ENCODE measurements at places on chromosomes 1 and 21. TPM values are rescaled to one million over a fixed set of nuclear protein-coding genes. Genes with fewer than 3 reads are reported as not detected.

ANGPTL3 gene
- total RNA-seq = not detected

NR1I3 gene
- total RNA-seq = not detected

S100A9 gene
- not detected for total RNA-seq

HSD3B1 gene
- total RNA-seq = not detected

RSPO1 gene
- not detected for total RNA-seq

FCGR1A gene
- total RNA-seq = not detected

COL9A2 gene
- total RNA-seq = 0.56 TPM

SLC9A1 gene
- 2.0 TPM for total RNA-seq

PDZK1IP1 gene
- not detected for total RNA-seq

SLAMF1 gene
- total RNA-seq = not detected

FRRS1 gene
- 21.7 TPM for total RNA-seq

CLCA4 gene
- not detected for total RNA-seq

FCAMR gene
- total RNA-seq = not detected

PRRX1 gene
- 65.4 TPM for total RNA-seq
